ENCODE measurements at places on chromosomes 2 and 18.
A peak's percentile ranks its signal among the peaks of the same experiment; 100 is the strongest.

GRCh38 chr2:66602341-66602740 lies 167.4 kb downstream of the MEIS1 start:
- no peak for DNase-seq

GRCh38 chr2:20594957-20595356 lies 55.9 kb downstream of the HS1BP3 start:
- no peak for DNase-seq

DNA sequence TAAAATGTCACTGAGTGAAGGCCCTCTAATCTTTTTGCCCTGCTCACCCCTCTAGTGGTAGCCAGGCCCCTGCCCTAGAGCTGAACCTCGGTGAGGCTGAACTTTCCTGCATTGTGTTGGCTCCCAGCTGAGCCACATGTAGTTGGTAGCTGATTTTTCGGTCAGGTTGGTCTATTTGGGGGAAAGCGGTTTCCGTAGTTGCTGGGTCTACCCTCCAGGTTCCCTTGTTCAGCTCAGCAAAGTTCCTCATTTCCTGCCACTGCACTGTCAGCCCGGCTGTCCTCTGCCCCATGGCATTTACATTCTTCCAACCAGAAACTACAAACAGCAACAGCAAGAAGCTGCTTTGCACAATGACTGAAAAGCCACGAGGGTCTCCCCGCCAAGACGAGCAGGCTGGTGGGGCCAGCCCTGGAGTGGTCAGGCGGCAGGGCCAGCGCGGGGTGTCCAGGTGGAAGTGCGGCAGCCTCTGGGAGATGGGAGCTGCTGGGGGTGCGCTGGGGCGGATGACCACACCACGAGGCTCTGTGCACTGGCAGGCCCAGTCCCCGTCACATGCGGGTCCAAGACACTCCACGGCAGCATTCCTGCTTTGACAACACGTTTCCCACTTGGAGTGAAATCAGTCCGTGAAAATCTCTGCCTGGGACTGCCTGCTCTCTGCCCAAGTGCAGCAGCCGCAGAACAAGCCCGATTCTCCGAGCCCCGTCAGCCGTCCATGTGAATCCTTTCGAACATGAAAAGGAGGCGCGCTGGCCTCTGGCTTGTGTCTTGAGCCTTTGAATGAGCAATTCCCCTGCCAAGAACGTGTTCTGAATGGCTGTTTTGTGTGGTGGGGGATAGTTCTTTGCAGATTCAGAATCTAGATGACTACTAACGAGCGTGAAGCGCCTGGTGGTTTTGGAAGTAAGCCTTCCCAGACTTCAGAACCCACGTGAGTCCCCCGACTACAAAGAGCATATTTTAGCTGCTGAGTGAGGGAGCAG lies 159.4 kb downstream of the ASB1 start:
- no peak for DNase-seq

GRCh38 chr18:13562494-13563029 lies 163.8 kb downstream of the FAM210A start:
- no peak for DNase-seq

- peak; percentile 29 for DNase-seq
Measured at GRCh38 chr2:42905341-42906110, 113.1 kb upstream of the HAAO start.

GRCh38 chr2:191280290-191280689 lies 35.1 kb downstream of the MYO1B start:
- DNase-seq, result no peak

All from HepG2 (cell line).